ENCODE measurements at places on chromosomes 11 and 22.

GRCh38 chr11:3723014-3723708 is 52.0 kb upstream of the CHRNA10 start:
- DNase-seq, result no peak

DNA sequence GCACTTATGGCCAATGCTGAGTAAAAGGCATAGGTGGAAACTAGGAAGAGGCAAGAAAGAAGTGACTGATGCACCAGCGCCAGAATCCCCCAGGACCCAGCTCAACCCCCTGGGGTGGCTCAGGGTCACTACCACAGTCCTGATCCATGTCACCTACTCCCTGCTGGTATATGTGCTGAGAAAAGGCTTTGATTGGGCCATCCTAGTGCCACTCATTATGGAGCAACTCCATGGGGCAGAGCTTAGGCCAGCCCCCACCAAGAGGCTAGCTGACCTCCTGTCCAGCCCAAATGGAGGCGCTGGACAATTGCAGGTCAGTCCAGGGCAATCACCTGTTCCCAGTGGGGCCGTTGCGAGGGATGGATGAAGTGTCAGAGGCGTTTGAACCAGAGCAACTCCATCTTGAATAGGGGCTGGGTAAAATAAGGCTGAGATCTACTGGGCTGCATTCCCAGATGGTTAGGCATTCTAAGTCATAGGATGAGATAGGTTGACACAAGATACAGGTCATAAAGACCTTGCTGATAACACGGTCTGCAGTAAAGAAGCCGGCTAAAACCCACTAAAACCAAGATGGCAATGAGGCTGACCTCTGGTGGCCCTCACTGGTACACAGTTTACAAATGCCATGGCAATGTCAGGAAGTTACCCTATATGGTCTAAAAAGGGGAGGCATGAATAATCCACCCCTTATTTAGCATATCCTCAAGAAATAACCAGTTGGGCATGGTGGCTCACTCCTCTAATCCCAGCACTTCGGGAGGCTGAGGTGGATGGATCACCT is 20.6 kb upstream of the DAGLA start:
- DNase-seq, result no peak

DNA sequence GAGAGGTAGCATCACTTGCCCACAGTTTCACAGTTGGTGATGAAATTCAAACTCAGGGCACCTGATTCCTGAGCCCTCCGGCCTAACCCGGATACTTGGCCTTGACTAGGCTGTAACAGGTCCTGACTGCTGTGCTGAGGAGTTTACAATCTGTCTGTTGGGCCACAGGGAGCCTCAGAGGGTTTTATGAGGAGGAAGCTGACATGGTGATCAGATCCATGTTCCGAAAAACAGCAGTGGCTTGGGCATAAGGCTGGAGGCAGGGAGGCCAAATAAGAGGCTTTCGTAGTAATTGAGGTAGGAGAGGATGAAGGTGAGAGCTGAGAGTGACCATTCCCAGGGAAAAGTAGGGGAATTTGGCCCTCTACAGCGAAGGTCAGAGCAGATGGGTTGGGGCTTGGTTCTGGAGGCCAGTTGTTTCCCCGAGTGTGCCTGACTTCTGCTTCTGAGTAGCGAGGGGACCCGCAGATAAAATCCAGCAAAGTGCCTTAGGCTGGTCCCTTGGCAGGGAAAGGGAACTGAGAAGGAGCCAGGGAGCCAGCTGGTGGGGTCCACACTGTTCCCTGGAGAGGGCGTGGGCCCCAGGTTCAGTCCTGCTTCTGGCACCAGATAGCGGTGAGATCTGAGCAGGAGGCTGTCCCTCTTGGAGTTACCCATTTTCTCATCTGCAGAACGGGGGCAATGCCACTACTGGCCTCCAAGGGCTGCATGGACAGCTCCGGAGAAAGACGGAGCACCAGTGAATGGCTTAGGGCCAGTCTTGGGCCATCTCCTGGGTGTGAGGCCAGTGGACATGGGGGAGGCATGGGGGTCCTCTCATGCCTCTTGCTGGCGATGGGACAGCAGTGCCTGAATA is 6.5 kb downstream of the PRDM11 start:
- DNase-seq, result no peak

- no peak for DNase-seq
These were observed 125.7 kb downstream of the TRIM29 start for GRCh38 chr11:120012245-120012644.

DNA sequence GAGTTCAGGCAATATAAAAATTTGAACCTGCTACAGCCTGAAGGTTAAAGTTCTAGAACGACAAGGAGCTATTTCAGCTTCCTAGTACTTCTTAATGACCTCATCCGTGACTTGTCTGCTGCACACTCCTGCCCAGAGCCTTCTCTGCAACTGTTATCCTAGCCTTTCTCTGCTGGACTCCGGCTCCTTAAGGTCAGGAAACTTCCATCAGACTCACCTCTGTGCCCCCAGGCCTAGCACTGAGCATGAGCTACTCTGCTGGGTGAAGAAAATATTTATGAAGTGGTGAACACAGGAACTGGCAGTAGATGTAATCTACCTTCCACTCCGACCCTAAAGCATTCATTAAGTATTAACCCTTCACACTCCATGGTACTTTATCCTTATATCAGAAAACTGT is 18.4 kb downstream of the CSNK2A3 start:
- no peak for DNase-seq

DNA sequence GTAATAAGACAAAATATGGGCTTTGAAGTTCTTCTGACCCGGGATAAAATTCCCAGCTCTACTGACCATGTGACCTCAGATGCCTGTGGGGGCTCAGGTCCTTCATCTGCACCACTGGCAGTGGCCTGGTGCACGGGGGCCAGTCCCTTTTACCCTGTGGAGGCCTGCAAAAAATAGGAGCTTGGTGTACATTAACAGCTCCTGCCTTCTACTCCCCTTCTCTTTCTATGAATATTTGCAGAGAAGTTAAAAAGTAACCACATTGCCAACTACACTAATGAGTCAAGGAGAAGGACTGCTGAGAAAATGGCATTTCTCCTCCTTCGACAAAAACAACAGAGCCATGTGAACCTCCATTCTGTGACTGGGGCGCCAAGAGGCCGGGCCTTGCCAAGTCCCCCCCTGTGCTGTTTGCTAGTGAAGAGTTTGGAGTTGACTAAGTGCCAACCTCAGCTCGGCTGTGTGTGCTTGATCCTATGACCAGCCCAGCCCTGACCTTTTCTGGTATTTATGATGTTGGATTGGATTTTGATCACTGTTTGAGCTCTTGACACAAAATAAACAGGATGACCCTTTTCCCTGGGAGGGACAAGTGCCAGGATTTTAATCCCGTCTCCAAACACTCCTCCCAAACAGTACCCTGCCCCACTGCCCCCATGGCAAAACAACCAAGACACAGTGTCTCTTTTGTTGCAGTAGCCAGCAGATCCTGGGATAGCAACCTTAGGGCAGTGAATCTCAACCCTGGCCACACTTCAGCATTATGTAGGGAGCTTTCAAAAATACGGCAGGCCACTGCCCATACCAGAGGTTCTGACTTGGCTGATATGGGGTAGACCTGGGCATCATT is 380.1 kb downstream of the LARGE1 start:
- peak; percentile 66 for DNase-seq

DNA sequence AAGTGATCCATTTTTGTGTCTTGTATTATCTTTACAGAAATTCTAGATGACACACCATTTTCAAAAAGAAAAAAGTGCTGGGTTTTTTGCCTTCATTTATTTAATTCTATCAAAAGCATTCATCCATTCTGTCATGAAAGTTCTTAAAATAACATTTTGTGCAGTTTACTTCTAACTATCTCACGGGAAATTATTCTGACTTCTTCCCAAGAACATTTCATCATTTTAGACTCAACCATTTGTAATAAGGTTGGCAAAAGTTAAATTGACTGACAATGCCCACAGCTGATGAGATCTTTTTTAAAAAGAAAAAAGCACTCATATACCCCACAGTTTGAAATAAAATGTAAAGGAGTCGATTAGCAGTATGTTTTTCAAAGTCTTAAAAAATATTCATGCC is 68.5 kb downstream of the SBF2 start:
- DNase-seq, result no peak

DNA sequence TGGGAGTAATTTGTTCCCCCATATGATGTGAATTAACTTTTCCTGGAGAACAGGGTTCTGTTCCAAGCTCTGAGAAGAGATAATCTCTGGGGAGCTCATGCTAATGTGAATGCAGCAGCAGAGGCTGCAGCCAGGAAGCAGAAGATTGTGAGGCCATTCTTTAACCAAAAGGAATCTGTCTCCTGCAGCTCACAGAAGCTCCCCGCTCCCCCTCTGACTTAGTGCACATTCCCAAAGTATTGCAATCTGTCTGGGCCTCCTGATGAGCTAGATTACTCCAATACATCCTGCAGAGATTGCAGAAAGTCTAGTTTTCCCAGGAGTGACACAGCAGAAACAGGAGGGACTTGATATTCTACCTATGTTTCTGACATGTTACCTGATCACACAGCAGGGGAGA is 420.6 kb upstream of the FAT3 start:
- no peak for DNase-seq

GRCh38 chr11:34810107-34810562 is 106.0 kb downstream of the APIP start:
- no peak for DNase-seq

DNA sequence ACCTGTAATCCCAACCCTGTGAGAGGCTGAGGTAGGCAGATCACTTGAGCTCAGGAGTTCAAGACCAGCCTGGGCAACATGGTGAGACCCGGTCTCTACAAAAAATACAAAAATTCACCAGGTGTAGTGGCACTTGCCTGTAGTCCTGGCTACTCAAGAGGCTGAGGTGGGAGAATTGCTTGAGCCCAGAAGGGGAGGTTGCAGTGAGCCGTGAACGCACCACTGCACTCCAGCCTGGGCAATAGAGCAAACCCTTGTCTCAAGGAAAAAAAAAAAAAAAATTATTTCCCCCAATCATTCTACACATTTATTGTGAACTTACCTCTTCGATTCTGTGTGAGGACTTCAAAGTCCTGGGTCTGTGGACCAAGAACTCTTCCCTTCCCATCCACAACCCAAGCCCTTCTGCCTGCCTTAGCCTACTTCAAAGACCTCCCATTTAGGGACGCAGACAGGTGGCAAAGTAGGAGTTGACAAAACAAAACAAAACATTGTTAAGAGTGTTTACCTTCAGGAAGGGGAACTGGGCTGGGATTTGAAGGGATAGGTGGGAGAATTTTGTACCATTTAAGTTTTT is 3.8 kb upstream of the WEE1 start:
- DNase-seq, result no peak

GRCh38 chr11:61041755-61042518 is 60.4 kb upstream of the CD5 start:
- peak; percentile 77 for DNase-seq

- peak; percentile 45 for DNase-seq
These were observed 6.4 kb downstream of the FADS2 start for GRCh38 chr11:61834278-61835048.

- no peak for DNase-seq
These were observed 125.4 kb upstream of the ARHGAP20 start for GRCh38 chr11:110837603-110838002.

- DNase-seq, result no peak
These were observed 3.8 kb downstream of the RSPH14 start for GRCh38 chr22:23137905-23138561.

DNA sequence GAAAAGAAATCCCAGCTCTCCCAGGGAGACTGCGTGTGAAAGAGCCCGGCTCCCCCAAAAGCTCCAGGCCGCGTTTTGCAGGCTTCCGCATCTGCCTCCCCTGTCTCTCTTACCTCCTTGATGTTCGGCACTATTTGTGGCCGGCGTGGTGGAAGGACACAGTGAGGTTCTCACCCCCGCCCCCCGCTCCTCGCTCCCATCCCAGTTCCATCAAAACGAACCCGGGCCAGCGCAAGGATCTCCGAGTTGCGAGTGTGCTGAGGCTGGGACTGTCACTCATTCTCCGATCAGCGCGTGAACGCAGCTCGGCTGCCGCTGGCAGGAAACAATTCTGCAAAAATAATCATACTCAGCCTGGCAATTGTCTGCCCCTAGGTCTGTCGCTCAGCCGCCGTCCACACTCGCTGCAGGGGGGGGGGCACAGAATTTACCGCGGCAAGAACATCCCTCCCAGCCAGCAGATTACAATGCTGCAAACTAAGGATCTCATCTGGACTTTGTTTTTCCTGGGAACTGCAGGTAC is at the start of gene NCAM1:
Gene NCAM1 (plus strand): TSS at position 275 of the 523 bp plus-strand sequence.
- peak; percentile 99 for DNase-seq

DNA sequence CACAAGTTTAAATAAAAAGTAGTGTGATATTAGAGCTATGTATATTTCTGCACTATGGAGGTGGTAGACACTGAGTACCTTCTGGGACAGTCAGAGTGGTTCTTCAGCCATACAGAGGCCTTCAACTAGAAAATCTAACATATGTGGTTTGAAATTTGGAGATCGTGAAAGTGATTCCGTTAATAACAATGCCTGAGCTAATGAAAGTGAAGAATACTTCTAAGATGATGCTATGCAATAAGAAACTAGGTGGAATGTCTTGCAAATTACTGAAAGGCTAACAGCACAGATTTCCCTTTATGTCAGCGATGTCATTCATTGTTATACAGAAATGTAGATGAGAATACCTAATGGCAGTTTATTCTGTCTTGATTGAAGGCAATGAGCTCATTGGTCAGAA is 1984.7 kb upstream of the RAG2 start:
- no peak for DNase-seq

- no peak for DNase-seq
These were observed 6.8 kb upstream of the DUSP18 start for GRCh38 chr22:30674482-30674881.

DNA sequence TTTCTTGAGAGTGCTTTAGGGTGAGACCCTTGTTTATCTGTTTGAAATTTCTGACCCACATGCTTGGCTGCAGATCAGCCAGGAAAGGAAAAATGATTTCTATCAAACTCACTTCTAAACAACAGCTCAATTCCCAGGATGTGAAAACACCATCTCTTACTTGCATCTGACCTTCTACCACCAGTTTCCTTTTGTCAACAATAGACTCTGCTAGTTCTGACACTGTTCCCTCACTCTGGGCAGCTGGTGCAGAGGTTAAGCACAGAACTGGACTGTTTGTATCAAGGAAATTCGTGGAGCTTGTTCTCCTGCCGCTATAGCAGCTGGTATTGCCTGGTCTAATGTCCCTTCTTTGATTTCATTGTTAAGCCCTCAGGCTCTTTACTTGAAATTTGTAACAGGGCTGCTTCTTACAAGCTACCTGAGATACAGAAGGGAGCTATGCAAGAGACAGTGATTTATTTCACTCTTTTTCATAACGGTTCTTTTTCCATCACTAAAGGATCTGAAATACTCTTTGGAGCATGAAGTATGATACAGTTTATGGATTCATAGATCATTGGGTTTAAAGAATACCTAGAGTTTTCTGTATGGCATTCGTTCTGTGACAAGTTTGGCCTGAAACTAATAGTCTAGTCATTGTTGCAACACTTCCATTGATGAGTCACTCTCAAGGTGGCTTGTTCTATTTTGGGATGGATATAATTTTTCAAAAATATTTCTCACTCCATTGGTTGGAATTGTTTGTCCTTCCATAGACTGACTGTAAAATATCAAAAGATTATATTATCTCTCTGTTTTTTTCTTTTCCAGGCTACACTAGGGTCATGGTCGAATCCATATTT is 178.2 kb upstream of the ZC3H12C start:
- DNase-seq, result no peak

GRCh38 chr11:12876340-12876739 is 132.8 kb upstream of the RASSF10 start:
- DNase-seq, result no peak
